ENCODE measurements at places on chromosomes 3 and 15.

DNA sequence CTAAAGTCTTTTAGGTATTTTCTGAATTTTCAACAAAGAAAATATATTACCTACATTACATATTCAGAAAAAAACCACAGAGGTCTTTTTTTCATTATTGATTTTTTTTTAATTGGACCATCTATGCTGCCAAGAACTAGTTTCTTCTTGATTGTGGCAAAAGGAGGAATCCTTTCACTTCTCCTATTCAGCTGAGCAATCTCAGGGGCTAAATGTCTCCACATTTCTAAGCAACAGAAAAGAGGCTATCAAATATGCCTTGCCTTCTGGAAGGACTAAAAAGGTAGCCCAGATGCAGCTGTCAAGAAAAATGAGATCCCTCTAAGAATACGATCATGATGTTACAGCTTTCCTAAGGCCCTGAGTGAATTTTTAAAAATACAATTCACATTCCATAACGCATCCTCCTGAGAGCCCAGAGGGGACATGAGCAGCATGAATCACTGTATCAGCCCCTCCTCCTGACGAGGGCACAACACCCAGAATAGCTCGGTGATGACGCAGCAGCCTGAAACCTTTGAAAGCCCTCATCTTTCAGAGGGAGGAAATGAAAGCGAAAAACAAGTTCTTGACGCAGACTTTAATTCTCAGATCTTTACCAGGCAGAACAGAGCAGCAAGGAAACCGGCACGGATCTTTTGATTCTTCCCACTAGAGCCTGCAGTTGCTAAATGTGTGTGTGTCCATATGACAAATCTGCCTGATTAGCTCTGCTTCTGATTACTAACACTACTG lies 24.6 kb downstream of the RUBCN start:
- peak; percentile 92 for DNase-seq

GRCh38 chr3:137217733-137218132 lies 259.9 kb downstream of the IL20RB start:
- DNase-seq = no peak

DNA sequence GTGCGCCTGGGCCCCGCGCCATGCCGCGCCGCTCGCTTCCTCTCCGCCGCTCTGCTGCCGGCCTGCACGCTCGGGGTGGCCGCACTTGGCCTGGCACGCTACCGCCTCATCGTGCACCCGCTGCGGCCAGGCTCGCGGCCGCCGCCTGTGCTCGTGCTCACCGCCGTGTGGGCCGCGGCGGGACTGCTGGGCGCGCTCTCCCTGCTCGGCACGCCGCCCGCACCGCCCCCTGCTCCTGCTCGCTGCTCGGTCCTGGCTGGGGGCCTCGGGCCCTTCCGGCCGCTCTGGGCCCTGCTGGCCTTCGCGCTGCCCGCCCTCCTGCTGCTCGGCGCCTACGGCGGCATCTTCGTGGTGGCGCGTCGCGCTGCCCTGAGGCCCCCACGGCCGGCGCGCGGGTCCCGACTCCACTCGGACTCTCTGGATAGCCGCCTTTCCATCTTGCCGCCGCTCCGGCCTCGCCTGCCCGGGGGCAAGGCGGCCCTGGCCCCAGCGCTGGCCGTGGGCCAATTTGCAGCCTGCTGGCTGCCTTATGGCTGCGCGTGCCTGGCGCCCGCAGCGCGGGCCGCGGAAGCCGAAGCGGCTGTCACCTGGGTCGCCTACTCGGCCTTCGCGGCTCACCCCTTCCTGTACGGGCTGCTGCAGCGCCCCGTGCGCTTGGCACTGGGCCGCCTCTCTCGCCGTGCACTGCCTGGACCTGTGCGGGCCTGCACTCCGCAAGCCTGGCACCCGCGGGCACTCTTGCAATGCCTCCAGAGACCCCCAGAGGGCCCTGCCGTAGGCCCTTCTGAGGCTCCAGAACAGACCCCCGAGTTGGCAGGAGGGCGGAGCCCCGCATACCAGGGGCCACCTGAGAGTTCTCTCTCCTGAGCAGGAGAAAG lies 951 bp downstream of the GPR62 start:
- DNase-seq = peak; percentile 16

- DNase-seq = no peak
These were observed 66.3 kb upstream of the LRTM1 start for GRCh38 chr3:54994111-54994513.

GRCh38 chr3:37702478-37703154 lies 159.1 kb upstream of the CTDSPL start:
- no peak for DNase-seq

- DNase-seq = no peak
These were observed 42.0 kb downstream of the CD86 start for GRCh38 chr3:122097141-122097540.

GRCh38 chr3:99856437-99857220 lies 39.0 kb downstream of the CMSS1 start:
- no peak for DNase-seq

DNA sequence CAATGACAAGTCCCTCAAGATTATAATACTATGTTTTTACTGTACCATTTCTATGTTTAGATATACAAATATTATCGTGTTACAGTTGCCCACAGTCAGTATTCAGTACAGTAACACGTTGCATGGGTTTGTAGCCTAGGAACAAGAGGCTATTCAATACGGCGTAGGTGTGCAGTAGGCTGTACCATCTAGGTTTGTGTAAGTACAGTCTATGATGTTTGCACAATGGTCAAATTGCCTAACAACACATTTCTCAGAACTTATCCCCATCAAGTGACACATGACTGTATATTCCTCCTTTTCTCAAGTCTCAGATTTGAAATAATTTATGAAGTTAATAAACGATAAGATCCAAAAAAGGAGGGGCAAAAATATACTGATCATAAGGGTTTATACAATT lies 21.7 kb downstream of the ZDHHC3 start:
- DNase-seq = no peak

GRCh38 chr3:161409069-161409468 lies 37.8 kb upstream of the SPTSSB start:
- no peak for DNase-seq

GRCh38 chr3:30756218-30756617 lies 138.2 kb downstream of the GADL1 start:
- no peak for DNase-seq

- DNase-seq = no peak
These were observed 121.1 kb downstream of the ADAM10 start for GRCh38 chr15:58628206-58628947.

DNA sequence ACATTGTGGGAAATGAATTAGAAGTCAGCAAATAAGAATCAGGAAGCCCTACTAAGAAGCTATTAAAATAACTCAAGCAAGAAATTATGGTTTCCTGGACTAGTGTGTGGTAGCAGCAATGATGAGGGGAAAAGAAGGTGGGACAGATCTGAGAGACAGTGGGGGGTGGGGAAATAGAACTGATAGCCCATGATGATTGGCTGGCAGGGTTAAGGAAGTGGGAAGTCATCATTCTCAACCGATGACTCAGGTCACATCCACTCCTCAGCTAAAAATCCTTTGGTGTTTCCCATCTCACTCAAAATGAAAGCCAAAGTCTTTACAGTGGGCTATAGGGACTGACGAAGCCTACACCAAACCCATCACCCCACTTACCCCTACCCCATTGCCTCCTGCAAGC lies 153.9 kb upstream of the ARHGEF26 start:
- DNase-seq = no peak

- DNase-seq = no peak
These were observed 272.9 kb upstream of the TPM1 start for GRCh38 chr15:62769604-62770003.

- no peak for DNase-seq
These were observed 10.3 kb downstream of the TM4SF1 start for GRCh38 chr3:149366941-149367840.

DNA sequence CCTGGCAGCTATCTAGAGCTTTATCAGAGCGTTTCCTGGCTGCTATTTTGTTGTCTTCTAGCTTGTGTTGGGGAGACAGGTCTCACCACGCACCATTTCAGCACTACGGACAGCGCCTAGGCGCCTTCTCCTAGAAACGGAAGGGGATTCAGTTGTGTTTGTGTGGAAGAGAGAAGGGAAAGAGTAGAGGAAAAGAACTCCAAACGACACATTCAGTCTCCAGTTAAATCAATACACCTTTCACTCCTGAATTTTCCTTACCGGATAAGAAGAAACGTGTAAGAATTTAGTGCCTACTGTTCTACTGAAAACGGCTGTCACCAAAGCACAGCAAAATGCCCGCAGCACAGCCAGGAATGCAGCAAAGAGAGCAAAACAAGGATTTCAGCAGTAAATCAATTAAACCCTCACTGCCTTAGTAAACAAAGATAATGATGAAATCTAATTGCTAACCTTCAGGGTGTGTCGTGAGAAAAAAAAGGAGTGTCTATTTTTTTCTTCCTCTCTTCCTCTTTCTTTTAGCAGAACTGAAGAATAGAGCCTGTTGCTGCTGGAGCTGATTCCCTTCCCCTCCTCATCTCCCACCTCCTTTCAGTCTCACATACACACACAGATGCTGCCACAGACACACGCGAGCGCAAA lies 412 bp upstream of the CTXN2 start:
- DNase-seq = peak; percentile 10
